Stimulated activated CD8-positive, alpha-beta memory T cell treated with anti-CD3 and anti-CD28 coated beads, Interleukin-15, amount 100 ng/mL, for 4 hours (primary cell): ENCODE measurements at places on chromosomes 3 and 15.
A peak's percentile ranks its signal among the peaks of the same experiment; 100 is the strongest.

DNA sequence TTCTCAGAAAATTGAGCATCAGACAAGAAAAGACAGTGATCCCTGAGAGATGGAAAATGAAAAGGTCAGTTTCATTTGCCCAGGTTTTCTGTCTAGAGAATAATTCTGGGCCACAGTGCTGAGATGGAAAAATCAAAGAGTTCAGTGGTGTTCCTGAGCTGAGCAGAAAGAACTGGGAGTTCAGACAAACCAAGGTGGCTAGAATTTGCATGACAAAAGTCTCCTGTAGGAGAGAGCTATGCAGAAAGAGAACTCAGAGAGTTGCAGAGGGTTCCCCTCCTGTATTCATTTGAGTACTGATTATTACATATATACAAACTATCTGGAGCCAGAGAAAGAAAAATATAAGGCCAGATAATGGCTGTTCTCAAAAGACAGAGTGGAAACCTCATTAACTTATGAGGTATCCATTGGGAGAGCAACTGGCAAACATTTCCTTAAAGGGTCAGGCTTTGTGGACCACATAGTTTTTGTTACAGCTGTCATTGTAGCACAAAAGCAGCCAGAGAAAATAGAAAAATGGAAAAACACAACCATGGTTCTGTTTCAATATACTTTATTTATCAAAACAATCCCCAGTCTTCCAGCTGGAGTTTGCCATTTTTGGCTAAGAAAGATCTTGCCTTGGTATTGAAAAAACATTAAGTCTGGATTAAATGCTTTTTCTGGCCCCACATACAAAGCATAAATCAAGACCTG lies 1004.1 kb downstream of the TBL1XR1 start:
- no peak for DNase-seq

DNA sequence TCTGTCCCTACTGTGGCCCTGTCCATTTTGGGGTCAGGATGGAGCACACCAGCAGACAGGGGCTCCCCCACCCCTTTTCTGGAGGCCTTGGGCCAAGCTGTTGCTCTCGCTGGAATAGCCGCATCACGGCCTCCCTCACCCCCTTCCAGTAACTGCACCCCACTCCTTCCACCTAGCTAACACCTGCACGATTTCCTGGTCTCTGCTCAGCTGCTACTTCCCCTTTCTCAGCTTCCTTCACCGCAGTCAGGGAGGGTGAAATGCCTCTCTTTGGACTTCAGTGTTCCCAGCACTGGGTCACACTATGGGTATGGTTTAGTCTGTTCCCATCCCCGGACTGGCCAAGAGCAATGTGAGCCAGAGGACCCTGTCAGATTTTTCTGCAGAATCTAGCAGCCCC lies 400.2 kb downstream of the MCTP2 start:
- DNase-seq, result no peak

DNA sequence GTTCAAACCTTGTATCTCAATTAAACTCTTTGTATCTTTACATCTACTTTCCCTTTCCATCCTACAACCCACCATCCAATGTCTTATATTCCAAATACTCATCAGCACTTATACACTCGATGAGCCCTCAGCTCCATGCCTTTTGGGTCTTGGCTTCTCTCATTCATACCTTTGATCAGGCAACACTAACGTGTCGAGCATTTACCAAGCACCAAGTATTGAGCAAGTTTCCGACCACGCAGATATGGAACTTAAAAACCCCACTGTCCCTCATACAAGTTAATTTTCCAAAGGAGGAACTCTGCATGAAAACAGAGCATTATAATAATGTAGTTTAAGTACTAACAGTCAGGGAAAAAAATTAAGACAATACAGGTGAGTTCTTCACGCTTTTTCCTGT lies 102.8 kb downstream of the IL1RAP start:
- no peak for DNase-seq

DNA sequence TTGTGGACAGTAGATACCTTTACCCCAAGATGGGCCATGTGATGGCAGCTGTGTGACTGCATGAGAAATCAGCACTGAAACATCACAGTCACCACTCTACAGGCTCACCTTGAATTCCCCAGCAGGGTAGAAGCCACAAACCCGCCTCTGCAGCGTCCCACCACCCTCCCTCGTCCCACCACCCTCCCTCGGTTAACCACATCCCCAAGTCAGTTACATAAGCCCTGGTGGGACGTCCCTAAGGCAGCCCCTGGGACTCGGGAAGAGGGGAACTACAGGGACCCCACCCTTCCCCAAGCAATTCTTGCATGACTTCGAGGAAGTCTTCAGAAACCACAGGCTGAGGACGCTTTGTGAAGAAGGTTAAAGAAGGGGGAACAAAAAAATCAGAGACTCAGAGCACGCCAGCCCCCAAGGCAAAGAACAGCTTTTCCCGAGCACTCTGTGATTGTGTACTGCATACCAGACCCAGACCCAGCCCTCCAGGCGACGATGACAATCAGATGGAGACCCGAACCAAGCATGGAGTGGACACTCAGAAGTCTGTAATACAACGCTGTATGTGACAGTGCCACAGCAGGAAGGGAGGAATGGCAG lies 60.5 kb downstream of the SH3BP5 start:
- peak; percentile 79 for DNase-seq

GRCh38 chr3:126464997-126465396 lies 10.7 kb downstream of the ZXDC start:
- DNase-seq, result no peak

DNA sequence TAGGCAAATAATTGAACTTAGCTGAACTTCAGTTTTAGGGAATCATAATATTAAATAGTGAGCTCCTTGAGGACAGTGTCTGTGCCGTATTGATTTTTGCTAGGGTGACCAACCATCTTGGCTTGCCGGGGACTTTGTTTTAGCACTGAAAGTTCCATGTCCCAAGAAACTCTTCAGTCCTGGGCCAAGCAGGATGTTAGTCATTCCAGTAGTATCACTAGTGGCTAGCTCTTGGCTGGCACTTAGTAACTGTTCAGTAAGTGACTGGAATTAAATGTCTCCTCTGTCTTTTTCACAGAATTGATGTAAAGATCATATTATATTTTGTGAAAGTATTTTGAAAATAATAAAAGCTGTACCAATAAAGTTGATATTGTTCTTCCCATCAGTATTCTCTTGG lies 42.3 kb downstream of the RSRC1 start:
- DNase-seq, result no peak

DNA sequence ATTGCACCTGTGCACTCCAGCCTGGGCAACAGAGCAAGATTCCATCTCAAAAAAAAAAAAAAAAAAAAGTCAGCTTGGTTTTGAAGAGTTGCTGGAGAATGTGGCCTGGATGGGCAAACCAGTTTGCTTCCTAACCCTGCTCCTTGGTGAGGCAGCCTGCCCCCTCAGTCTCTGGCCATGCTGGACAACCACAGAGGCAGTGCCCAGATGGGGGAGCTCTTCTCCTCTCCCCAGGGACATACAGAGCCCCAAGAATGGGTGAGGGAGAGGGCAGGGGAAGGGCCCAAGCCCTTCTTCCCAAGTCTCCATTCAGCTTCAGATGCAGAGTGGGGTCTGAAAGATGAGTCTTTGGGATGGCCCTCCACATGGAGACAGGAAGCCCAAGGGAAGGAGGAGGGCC lies 27.9 kb downstream of the CD276 start:
- DNase-seq, result no peak

- DNase-seq, result no peak
These were observed 43.1 kb downstream of the DNASE1L3 start for GRCh38 chr3:58167431-58168351.

DNA sequence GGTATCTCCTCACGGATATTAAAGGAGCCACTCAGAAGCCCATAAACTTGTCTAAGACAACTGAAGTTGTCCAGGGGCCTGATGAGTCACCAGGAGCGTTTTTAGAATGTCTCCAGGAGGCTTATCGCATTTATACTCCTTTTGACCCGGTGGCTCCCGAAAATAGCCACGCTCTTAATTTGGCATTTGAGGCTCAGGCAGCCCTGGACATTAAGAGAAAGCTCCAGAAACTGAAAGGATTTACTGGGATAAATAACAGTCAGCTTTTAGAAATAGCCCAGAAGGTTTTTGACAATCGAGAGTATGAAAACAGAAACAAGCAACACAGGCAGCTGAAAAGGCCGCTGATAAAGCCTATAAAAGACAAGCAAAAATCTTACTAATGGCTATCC lies 4.1 kb downstream of the DET1 start:
- DNase-seq, result no peak

GRCh38 chr3:108189440-108189839 lies 32.8 kb downstream of the IFT57 start:
- DNase-seq, result no peak

- DNase-seq, result no peak
These were observed 90.7 kb downstream of the NR2F2 start for GRCh38 chr15:96421178-96421601.
